ENCODE measurements at places on chromosomes 16 and 17.

DNA sequence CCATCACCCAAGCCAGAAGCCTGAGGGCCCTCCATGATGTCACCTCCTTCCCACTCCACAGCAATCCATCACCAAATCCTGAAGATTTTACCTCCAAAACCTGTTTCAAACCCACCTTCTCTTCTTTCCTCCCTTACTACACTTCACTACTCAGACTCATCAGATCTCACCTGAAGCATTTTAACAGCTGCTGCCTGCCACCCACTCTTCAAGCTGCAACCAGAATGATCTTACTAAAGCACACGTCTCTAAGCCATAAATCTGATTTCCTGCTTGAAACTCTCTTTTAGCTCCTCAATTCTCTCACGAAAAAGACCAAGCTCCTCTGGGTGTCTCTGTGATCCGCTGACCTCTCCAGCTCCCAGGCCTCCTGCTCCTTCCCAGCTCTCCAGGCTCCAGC is 46.5 kb downstream of the CDK5R1 start:
- DNase-seq: no peak

- no peak for DNase-seq
Observed at GRCh38 chr17:74687886-74688285, 24.8 kb downstream of the CD300LF start.

- DNase-seq: no peak
Observed at GRCh38 chr16:20743591-20743990, 2.0 kb upstream of the THUMPD1 start.

- DNase-seq: no peak
Observed at GRCh38 chr16:83895942-83896341, 3.0 kb upstream of the MLYCD start.

DNA sequence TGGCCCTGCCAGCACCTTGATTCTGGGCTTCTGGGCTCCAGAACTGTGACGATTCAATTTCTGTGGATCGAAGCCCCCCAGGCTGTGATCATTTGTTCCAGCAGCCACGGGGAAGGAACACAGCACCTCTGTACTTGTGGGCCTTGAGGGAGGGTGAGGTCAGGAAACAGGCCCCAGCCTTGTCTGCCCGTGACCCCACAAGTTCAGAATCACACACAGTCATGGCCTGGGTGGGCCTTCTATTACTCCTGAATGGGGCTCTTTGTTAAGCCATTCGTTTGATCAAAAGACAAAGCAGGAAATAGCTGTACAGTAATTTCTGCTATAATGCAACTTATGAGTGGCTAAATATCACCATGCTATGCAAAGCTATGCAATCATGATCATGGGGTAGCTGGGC is 10.1 kb downstream of the ST6GALNAC2 start:
- DNase-seq: no peak

GRCh38 chr16:89217388-89218191 is at the start of gene ZNF778:
TSS of gene ZNF778 (plus strand) at chr16:89217703. CDS start at chr16:89221128, 3,425 bp downstream.
- DNase-seq: peak; percentile 56

DNA sequence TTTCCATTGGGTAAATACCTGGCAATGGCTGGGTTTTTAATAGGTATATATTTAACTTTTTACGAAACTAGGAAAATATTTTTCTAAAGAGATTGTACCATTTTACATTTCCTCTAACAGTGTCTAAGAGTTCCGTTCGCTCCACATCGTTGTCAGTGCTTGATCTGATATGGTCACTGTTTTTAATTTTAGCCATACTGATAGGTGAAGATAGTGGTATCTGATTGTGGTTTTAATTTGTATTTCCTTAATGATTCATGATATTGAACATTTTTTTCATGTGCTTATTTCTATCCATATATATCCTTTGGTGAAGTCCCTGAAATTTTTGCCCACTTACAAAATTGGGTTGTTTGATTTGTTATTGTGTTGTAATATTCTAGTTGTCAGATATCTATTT is 117.7 kb downstream of the CHD9 start:
- no peak for DNase-seq

DNA sequence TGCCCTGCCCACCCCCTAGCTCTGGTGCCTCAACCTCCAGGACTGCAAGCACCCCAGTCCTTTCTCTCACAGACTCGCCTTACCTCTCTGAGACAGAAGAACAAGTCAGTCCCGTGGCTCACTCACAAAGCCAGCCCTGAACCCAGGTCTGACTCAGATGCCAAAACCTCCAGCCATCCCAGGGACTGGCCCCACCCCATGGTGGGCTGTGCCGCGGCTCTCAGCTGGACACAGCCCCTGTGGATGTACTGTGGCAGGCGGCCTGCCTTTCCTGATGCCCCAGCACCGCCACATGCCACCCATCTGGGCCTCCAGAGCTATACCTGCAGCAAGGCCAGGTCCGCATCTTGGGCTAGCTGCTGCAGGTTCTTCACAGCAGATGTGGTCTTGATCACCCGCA is 19.8 kb downstream of the MPG start:
- DNase-seq: no peak

- DNase-seq: no peak
Observed at GRCh38 chr17:81641825-81642489, 5.0 kb downstream of the TSPAN10 start.

DNA sequence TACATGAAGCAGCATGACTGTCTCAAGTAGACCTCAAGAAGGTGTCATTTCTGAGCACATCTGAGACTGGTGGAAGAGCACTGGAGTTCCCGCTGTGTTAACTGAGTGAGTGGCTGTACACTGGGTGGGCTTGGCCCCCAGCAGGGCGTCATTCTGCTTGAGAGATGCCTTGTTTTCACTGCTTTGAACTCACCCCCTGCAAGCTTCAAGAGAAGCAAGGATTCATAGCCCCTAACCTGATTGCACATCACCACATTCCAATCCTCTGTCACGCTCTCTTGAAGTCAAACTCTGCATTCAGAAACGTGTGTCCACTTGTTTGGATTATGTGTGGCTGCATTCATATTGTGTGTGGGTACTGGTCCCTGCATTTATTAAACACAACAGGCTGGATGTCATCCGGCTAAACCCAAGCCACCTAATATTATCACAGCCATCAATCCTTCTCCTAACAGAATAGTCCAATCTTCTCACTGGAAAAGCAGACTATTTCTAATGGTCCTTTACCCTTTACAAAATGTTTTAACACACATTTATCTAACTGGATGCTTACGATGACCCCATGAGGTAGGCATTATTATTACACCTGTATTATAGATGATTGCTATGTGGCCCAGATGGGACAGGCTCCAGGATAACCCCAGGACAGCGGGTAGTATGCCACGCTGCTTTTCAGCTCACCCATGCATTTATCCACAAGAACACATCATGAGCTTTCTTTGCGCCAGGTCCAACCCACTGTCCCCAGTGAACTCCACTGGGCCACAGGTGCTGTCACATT is 76.3 kb downstream of the USP31 start:
- no peak for DNase-seq

GRCh38 chr17:77959126-77959925 is 823 bp downstream of the TNRC6C start:
- DNase-seq: no peak

DNA sequence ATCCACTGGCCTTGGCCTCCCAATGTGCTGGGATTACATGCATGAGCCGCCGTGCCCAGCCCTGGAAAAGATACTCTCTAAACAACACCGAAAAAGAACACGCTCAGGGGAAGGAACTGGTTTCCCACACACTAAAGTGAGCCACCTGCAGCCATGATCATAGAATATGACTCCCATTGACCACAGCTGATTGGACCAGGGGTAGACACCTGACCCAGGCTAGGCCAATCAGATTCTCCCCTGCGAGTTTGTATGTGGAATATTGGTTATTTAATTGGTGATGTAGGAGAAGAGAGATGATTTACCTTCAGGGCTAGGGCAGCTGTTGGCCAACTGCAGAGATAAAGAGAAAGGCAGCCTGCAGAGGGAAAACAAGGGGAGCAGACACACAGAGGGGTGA is 9.0 kb upstream of the GGA2 start:
- no peak for DNase-seq

DNA sequence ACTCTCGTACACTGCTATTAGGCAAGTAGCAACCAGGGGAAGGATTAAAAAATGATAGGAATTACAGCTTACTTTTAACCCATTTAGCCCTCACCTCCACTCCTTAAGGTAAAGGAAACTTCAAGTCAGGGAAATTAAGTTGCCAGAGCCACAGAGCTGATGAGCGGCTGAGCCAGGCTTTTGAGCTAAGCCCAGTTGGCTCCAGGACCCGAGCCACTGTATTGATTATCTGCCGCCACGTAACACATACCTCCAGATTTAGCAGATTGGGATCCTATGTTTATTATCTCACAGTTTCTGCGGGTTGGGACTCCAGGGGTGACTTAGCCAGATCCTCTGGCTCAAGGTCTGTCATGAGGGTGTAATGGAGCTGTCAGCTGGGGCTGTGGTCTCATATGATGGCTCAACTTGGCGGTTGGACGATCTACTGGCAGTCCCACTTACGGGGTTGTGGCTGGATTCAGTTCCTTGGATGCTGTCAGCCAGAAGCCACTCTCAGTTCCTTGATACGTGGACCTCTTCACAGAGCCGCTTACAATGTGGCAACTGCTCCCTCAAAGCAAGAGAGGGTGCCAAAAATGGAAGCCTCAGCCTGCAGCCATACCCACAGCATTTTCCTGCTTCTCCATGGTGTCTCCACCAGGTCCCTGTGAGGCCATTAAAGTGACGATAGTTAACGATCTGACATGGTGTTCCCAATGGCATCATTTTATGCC is 57.3 kb downstream of the TMEM186 start:
- no peak for DNase-seq

Data from activated naive CD4-positive, alpha-beta T cell (primary cell).